Posterior cingulate gyrus (tissue), 11 donors: ENCODE measurements at places on chromosomes 2 and 18.

DNA sequence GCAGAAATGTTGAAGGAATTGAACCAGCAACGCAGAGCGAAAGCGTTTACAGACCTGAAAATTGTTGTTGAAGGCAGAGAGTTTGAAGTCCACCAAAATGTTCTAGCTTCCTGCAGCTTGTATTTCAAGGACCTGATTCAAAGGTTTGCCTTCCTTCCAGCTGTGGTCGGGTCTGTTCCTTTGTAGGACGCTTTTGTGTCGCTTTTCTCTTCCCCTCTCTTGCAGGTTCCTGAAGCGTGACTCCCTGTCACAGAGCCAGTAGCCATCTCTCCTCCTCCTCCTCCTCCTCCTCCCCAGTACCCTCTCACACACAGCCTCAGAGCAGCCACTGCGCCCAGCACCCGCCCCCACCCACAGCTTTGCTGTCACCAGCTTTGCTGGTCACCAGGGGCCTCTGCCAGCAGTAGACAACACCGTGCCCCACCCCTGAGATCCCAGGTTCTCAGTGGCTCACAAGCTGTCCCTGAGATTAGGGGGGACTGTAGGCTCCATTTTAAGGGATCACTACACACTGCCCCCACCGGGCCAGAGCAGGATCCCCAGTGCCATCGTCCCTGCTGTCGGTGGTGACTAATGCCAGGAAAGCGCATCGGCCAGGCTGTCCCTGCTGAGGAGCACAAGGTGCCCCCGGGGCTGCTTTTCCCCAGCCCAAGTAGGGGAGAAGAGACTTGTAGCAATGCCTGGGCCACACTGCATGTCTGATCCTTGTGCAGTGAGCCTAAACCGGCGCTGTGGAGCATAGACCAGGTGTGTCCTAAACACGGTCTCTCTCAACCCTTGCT lies 242.3 kb downstream of the ATAD2B start:
- no peak for DNase-seq

DNA sequence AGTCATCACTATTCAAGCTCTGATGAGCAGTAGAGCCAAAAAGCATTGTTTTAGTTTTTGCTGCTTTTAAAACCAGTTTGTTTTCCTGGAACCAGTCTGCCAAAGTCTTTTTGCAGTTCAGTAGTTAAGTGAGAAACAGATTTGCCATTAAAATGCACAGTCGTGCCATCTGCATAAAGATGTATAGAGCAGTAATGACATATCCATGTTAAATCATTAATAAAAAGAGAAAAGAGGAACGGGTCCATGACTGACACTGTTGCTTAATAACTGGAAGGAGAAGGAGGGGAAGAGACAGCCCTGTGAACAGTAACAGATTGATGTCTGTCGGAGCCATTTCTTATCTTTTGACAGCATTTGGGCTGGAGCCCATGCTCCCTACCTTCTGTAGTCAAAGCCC lies 704.6 kb downstream of the SATB2 start:
- DNase-seq = no peak

DNA sequence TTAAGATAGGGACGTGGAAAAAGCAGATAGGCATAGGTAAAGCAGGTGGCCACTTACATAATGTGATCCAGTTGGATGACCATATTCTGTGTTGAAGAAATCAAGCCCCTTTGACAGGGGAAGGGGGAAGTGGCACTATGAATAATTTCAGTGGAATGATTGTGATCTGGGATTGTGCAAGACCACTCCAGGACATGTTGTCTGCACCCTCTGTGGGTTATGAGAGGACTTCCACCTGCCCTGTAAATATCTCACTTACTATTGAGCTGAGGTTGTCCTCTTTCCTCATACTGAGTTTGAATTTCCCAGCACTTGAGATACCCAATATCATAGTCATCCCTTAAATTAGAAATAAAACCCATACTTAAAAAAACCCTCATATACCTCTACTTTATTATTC lies 220.7 kb downstream of the IRS1 start:
- DNase-seq = no peak

DNA sequence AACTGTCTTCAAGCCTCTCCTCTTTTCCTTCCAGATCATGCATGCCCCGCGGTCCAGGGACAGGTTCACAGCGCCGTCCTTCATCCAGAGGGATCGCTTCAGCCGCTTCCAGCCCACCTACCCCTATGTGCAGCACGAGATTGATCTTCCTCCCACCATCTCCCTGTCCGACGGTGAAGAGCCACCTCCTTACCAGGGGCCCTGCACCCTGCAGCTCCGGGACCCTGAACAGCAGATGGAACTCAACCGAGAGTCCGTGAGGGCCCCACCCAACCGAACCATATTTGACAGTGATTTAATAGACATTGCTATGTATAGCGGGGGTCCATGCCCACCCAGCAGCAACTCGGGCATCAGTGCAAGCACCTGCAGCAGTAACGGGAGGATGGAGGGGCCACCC lies 81.3 kb downstream of the FAM210A start:
- DNase-seq = no peak

DNA sequence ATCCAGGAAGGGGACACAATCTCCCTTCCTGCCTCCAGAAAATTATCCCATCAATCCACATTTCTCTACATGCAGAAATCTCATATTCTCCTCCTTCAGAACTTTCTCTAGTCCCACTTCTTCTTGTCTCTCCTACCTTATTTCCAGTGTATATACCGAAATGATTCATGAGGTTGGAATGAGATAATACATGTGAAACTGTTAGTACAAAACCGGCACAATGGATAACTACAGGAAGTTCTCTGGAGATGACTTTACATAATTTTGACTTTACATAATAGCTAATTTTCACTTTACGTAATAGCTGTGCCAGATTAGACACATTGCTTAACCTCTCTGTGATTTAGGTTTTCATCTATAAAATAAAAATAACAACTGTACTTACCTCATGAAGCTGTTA lies 801.3 kb downstream of the ERBB4 start:
- no peak for DNase-seq

- no peak for DNase-seq
These were observed 84.7 kb upstream of the TMEM200C start for GRCh38 chr18:5979971-5980457.

DNA sequence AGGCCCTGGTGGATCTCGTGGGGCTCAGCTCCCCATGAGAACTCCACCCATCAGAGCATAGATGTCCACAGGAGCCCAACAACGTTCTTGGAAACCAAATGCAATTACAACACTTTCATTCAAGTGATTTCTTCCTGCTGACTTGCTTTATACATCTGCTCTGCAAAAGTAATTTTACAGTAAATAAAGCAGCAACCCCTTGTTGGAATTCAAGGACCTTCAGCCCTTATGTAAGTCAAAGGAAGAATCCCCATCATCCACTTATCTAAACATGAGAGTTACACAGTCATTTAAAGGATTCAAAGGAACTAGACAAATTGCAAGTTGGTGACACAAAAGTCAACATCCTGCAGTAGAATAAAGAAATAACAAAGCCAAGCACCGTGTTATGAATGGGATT lies 17.1 kb upstream of the ANTXR1 start:
- DNase-seq = no peak

GRCh38 chr2:105545730-105546627 lies 147.1 kb upstream of the FHL2 start:
- DNase-seq = peak; percentile 70

- DNase-seq = no peak
These were observed 28.8 kb downstream of the TANC1 start for GRCh38 chr2:158997037-158997790.

DNA sequence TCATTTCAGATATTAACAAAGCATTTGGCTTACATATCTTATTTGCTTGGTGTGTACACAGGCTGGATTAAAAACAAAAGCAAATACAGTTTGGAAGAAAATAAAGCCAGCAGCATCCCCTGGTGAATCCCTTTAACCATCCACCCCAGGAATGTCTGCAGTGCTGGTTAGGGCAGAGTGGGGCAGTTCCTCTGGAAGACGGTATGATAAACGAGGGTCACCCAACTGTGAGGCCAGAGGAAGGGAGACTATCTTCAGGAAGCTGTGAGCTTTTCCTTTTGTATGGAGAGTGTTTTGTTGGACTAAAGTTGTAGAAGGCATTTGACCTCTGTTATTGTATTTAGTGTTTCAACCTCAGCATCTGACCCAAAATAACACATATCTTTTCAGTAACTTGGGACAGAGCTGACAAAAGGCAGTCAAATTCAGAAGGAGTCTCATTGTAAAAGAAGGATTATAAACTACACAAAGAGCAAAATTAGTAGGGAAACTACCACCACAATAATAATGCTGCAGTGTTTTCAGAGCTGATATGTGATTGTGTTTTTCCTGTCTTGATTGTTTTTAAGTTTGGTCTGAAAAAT lies 159.1 kb downstream of the FMNL2 start:
- DNase-seq = no peak

- no peak for DNase-seq
These were observed 61.2 kb downstream of the CTNNA2 start for GRCh38 chr2:79573895-79574674.

GRCh38 chr2:200360364-200360763 lies 53.9 kb downstream of the SPATS2L start:
- no peak for DNase-seq

- no peak for DNase-seq
These were observed 77.8 kb upstream of the STON1 start for GRCh38 chr2:48452108-48452507.

DNA sequence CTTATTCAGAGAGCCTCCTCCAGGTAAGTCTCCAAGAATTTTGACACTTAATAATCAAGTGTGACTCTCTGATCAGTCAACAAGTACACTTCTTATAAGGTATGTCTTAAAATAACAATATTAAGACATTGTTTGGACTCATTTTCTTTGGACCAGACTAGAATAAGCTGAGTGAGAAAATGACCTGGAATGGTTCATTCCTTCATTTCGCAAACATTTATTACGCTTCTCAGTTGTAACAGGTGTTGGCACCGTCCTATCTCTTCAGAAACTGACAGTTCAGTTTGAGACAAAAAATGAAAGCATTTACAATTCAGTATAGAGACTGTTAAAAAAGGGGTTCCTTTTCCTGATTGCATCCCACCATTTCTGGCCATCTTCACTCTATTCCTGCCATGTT lies 46.6 kb downstream of the TSPYL6 start:
- no peak for DNase-seq

DNA sequence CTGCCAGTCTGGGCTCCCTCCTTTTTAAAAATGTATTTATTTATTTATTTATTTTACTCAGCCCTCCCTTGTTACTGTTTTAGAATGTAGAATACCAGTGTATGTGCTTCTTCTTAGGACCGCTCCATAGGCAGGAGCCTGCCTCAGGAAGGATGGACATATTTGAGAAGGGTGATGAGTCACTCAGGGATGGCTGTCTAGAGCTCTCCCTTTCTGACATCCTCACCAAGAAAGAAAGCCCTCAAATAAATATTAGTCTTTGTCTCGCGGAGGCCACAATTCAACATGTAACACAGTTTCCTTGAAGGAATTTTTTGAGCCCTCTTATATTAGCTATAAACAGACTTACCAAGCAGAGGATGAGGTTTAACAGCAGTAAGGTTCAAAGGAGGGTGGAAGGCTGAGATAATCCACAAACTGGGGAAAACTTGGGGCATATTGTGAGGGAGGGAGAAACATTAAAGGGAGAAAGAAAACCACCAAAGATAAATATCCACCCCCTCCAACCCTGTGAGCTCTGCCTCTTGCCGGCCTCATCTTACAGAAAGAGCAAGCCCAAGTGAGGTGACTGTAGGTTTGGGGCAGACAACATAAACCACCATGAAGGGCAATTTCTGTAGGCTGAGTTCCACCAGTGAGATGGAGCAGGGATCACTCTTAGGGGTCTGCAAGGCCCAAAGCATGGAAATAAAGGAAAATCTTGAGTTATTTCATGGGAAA lies 163.4 kb downstream of the LRRTM1 start:
- DNase-seq = no peak

DNA sequence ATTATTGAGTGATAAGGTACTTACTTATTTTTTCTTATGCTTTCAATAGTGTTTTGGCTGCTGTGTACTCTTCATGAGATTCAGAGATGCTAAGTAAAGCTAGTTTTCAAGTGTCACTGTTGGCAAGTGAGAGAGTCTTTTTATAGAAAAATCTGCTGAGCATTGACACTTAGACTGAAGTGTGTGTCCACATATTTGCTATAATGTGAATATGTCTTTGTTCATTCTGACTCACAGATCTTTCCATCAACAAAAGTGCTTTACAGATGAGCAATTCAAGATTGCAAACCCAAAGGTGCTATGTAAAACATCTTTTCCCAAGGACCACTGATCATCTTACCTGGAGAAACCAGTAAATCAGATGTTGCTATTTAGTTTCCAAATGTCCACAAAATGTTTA lies 410.6 kb upstream of the FIGN start:
- DNase-seq = no peak

DNA sequence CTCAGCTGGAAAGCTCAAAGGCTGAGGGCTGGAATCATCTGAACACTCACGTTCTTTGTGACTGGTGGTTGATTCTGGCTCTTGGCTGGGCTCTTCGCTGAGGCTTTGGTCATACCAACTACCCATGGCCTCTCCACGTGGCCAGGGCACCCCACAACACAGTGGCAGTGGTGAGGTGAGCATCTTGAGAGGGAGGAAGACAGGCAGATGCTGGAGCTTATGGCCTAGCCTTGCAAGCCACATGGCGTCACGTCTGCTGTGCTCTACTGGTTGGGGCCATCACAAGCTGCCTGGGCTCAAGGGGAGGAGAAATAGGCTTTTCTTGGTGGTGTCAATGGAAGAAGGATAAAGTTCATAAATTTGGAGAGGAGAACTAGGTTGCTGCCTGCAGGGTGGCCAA lies 19.6 kb downstream of the LPIN1 start:
- no peak for DNase-seq

- peak; percentile 91 for DNase-seq
These were observed 230.7 kb downstream of the HAUS1 start for GRCh38 chr18:46334868-46335281.

DNA sequence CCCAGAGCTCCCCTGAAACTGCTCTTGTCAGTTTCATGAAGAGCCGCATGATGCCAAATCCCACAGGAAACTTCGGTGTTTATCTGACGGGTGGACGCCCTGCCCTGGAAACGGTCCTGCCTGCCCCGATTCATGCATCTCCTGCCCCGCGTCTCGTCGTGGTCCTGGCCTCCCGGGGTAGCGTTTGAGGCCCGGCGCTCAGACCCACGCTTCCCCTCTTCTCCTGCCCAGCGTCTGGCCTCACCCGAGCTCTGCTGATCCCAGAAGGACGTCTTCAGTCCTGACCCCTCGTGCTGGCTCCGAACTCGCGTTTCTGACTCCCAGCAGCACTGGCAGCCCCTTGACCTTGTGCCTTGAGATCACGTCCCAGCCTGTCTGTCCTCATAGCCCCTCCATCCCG lies 180.5 kb downstream of the TMEM18 start:
- DNase-seq = no peak
